ENCODE measurements at places on chromosomes 2 and 18.

- peak; percentile 68 for DNase-seq
Measured at GRCh38 chr18:56869189-56869777, 218.1 kb downstream of the WDR7 start.

DNA sequence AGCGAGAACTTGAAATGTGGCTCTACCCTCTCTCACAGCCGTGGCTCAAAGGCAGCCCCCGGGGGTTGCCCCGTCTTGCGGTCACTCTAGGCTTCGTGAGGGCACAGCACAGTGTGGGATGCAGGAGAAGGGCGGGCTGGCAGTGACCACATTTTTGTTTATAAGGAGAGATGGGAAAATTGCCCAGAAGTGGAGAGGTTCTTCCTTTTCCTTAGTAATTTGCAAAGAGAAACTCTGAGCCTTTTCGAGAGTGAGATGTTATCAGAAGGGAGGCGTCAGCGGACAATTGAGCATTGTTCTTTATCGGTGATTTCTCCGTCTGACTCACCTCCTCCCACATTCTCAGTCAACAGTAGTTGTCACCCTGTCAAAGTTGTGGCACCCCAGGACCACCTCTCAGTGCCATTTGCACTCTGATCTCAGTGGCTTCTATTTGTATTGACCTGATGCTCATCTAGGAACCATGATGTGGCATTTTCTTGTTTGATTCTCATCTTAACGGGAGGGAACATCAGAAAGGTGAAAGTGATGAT, 89.6 kb downstream of the ACAA2 start:
- no peak for DNase-seq

DNA sequence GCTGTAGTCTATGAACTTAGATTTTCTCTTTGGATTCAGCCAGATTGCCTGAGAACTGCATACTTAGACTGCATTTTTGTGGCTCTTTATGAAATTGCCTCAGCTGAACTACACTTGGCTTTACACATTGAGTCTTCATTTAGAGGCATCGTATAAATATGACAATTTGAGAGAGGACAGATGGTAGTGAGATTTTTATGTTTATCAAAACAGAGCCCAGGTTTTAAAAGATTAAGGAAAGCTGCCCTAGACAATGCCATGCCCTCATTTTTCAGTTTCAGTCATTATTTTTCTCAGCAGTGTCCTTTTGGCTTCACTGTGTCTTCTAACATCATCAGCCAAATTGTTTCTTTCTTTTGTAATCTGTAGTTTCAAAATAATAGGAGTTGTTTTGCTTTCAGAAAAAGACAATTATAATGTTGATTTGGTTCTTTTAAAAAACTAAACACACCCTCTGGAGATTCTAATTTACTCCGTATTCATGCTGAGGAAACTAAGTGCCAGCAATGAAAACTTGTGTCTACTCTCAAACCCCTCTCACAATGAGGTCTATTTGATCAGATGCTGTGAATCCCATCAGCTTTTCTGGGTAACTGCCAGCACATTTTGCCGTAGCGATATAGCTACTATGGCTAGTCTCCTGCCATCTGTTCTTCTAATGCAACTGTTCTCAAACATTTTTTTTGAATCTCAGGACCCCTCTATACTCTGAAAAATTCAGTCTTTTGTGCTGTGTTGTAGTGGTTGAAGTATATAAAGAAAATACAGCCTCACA, 46.2 kb downstream of the TWSG1 start:
- peak; percentile 57 for DNase-seq

DNA sequence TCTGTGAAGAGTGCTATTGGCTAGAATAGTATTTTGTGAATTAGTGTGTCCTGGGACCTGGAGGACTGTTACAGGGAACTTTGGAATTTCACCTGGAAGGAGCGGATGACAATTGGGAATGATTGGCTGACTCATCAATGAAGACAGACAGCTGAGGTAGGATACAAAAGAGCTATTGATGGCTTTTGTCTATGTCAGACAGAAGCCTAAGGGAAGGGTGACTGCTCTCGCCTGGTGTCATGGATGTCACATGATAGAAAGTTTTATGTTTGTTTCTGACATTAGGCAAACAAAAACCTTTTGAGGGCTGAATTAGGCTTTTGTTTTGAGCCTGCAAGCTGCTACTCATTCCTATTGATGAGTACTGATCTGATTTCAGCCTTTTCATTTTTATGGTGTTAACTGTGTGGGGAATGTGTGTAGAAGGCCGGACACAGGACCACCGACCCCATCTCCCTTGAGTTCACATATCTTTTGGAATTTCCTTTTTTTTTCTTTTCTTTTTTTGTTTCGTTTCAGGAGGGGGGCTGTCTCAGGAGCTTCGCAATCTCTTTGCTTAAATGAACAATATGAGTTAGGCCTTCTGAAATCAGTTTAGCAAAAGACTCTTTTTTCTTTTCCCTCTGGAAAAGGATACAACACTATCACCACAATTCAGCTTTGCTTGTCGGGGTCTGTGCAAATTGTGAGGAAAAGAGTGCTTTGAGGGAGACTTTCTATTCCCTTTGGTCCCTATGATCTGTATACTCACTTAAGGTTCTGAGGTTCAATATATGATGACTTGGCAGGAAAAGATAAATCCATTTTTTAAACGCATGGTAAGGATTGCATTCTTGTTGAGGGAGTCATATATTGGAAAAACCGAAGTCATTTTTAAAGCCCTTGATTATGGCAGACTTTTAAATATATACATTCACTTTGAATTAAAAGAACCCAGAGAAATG, 207.9 kb upstream of the FIGN start:
- no peak for DNase-seq

- DNase-seq = no peak
Measured at GRCh38 chr2:96143231-96143847, 1.9 kb downstream of the DUSP2 start.

DNA sequence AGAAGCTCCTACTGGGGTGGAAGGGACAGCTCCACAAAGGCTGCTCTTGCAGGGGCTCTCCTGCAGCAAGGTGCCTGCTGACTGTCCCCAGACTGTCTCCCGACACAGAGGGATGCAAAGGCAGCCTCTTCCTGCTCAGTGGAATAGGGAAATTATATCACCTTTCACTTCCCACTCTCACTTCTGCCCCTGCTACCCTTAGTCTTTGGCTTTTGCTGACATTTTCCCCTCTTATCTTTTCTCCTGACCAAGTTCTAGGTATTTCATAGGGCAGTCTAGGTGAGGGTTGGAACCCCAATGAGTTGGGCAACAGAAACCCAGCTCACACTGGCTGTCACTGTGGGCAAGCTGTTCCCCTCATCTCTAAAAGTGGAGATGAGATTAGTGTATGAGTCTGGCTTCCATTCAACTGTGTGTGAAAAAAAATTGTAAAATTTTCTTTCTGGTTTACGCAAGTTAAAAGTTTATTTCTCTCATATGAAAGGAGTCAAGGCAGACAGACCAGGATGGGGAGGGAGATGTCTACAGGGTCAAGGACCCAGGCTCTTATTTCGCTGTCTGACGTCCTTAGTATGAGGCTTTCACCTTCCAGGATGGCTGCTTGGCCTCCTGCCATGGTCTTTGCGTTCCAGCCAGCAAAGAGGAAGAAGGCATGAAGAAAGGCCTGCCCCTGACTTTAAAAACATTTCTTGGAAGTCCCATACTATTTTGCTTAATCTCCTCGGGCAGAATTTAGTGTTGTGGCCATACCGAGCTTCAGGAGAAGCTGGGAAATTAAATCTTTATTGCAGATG, 7.5 kb upstream of the MOCOS start:
- no peak for DNase-seq

DNA sequence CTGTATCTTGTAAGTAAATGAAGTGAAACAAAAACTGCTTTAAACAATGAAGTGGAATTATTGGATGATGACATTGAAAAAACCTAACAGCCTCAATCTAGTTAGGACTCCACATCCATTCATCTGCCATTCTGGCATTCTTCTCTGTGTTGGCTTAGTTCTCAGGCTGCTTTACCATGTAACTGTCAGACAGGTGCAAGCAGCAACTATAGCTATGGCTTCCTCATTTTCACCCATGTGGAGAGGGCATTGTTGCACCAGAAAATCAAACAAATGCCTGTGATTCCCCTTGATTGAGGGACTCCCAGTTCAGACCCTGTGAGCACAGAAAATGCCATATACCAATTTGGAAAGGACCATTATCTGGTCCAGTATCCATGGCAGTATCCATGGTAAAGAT, 129.5 kb upstream of the NYAP2 start:
- no peak for DNase-seq

- no peak for DNase-seq
Measured at GRCh38 chr18:44981121-44981520, 300.4 kb downstream of the SETBP1 start.

- no peak for DNase-seq
Measured at GRCh38 chr2:187842315-187842714, 288.1 kb upstream of the TFPI start.

DNA sequence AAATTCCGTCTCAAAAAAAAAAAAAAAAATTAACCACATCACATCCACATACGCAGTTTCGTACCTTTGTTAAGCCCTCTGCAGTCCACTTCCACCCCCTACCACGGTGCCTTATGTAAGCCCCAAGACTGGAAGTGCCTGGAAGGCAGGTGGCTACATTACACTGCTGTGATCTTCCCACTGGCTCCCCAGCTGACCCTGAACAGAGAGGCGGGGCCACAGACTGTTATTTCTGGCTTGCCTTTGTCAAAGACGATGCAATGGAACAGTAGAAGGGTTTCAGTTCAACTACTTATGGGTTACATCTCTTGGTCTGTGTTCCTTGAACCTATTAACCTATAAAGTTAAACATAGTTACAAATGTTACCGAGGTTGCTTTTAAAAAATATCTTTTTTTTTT, 15.7 kb upstream of the COX7A2L start:
- no peak for DNase-seq

DNA sequence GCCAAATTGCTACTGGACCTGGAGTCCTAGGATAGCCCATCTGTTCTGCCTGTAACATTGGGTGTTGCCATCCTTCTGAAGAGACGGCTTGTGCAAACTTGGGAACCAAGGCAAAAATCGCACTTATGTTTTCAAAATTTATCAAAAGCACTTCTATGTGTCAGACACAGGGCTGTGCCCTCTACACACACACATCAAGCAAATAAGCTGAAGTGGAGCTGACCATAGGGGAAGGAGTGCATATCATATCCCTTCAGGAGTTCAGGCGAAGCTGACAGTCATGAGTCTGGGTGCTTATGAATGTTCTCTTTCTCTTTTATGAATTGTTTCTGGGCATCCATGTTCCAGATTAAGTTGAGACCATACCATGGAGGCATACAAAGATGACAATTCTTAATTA, 247.9 kb downstream of the CYRIA start:
- no peak for DNase-seq

DNA sequence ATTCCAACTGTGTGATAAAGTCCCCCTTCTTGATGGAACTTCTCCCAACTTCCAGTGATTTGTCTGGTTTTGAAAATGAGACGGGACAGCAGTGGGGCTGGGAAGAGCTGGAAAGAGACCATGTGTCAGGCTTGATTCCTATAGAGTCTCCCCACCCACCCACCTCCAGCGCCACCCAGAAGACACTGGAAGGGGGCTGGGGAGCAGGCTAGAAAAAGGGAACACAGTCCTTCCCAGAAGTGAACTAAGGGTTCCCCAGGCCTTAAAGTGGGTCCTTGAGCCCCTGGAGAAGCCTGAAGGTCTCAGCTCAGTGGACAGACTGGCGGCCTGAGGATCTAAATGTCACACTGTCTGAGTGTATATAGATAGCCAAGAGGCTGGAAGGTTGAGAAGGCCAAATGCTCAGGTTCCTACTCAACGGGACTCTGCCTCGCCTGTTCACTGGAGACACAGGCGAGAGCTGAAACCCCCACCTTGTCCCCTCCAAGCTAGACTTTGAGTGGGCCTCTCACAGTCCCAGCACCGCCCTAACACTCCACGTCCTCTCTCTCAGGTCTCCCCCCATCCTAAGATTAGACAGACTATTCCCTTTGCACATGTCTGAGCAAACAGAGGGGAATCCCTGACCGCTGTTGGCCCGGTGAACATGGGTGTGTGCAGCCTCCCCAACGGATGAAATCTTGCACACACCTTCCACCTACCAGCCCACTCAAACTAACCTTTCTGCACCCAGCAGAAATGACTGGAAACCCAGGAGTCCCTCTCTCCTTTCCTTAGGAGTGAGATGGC, 1.6 kb downstream of the PKDCC start:
- no peak for DNase-seq

DNA sequence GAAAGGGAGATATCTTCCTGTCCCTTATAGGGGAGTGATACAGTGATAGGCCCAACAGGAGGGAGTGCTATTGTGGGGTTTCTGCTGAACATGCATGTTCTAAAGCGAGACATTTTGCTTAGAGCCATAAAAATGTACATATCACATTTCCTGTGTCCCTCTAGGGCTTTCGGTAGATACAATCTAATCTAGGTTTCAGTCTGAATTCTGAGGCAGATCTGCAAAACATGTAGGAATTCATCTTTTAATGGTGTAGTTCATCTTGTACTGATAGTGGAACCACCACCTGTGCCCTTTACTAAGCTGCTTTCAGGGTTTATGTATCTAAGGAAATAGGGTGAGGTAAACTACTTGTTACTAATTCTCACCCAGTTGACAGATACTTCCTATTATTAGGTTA, 73.8 kb downstream of the SPTBN1 start:
- DNase-seq = no peak

DNA sequence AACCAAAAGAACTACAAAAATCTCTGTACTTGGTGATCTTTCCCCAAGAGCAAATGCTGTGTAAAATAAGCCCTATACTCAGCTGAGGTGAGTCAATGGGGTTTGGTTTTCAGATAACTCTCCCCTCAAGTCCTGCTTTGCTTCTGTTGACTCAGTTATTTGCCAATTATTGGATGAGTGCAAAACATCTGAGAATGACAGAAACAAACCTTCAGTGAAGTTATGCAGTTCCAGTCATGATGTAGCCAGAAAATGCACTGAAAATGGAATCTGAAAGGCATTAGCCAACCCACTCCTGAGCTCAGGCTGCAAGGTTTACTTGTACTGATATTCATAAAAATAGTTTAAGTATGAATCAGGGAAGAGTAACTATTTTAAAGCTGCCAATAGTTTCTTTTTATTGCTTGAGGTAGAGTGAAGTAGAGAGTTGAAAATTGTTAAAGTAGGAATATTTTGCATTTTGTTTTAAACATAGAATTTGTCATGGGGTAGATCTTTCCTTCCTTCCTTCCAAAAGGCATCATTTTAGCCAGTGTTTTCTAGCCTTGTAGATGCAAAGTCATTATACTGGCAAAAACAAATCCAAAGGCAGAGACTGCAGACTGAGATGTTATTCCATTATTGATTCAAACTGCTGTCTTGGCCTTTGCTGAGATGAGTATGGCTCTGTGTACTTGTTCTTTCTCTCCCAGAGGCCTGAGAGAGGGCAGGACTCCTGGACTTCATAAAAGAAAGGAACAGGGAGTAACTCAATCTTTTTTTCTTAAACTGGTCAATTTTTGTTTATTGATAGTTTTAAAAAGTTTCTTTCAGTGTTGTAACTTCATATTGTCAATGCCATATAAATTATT, 215.3 kb downstream of the RND3 start:
- no peak for DNase-seq

GRCh38 chr2:16290311-16291020, 350.1 kb downstream of the MYCN start:
- DNase-seq = no peak

GRCh38 chr2:151637271-151637781, 97.0 kb downstream of the NEB start:
- DNase-seq = no peak

GRCh38 chr18:71329114-71329513, 1040.3 kb downstream of the SOCS6 start:
- DNase-seq = no peak

- no peak for DNase-seq
Measured at GRCh38 chr2:119599384-119599783, 55.1 kb downstream of the CFAP221 start.

GRCh38 chr2:150491430-150491829, 4.0 kb upstream of the RND3 start:
- DNase-seq = no peak

GRCh38 chr2:163493359-163494298, 242.2 kb downstream of the FIGN start:
- no peak for DNase-seq

Measured in NCI-H1417 treated with DMSO at 0.1 percent for 48 hours (cell line).